Islet precursor cell (in vitro differentiated cells): ENCODE measurements at places on chromosomes 11 and 22.

DNA sequence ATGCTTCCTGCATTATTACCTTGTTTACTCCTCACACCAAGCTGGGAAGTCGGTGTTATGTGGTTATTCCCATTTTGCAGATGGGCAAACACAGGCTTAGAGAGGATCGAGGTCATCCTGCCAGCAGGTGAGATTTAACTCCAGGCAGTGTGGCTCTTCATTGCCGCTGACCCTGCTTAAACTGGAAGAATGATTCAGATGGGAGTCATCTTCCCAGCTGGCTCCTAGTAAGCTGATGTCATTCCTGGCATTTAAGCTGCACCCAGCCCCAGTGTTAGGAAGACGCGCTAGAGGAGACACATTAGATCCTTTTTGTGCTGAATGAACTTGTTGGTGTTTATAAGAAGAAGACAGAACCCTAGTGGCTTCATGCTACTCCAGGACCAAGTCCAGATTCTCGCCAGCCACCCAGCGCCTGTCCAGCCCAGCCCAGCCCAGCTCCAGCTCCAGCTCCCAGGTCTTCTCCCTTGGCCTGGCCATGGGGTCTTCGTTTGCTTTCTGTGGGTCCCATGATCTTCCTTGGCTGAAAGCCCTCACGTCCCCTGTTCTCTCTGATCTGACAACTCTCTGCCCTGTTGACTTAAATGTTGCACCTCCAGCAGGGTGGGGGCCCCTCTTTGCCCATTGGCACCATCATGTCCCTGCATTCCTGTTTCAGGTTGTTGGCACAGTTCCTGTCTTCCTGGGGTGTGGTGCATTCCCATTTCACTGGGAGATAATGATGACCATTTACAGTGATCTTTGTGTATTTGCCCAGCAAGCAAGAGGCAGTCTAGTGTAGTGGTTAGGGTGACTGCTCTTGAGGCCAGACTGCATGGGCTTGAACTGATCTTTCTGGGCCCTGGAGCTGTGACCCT, 13.6 kb downstream of the PARVB start:
- peak; percentile 77 for DNase-seq

GRCh38 chr22:39214383-39215069, 30.3 kb downstream of the PDGFB start:
- peak; percentile 93 for DNase-seq

- peak; percentile 83 for DNase-seq
Measured at GRCh38 chr11:104402812-104403521, 239.0 kb upstream of the PDGFD start.

DNA sequence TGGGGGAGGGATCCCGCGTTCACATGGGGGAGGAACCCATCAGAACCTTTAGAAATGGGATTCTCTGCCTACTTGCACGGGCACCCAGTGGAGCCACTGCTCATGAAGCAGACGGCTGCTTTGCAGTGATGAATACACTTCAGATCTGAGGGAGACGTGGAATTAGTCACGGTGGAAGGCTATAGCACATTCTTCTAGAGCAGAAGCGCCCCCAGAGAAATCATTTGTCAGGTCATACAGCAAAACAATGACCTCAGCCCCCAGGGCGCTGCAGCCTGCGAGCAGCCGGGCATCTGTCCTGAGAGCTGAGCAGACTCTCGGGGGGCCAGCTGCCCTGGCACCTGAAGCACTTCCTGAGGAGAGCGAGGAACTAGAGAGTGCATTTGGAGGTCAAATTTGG, 12.7 kb downstream of the TP53AIP1 start:
- no peak for DNase-seq

DNA sequence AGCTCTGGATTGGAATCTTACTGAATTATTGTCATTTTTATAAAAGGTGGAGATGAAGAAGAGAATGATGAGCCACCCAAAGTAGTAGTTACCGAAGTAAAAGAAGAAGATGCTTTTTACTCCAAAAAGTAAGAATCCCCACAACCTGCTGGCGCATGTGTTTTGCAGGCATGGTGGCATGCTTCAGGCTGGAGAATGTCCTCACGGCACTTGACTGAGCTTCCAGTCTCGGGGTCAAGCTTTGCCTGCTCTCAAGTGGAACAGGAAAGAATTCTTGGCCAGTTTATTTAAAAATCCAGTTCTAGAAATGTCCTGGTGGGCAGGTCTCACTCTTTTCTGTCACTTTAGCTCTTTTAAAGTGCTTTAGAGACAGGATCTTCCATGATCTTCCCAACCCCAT, 17.5 kb downstream of the NUP50 start:
- DNase-seq, result no peak

- no peak for DNase-seq
Measured at GRCh38 chr22:44092636-44093220, 68.6 kb downstream of the PARVB start.

DNA sequence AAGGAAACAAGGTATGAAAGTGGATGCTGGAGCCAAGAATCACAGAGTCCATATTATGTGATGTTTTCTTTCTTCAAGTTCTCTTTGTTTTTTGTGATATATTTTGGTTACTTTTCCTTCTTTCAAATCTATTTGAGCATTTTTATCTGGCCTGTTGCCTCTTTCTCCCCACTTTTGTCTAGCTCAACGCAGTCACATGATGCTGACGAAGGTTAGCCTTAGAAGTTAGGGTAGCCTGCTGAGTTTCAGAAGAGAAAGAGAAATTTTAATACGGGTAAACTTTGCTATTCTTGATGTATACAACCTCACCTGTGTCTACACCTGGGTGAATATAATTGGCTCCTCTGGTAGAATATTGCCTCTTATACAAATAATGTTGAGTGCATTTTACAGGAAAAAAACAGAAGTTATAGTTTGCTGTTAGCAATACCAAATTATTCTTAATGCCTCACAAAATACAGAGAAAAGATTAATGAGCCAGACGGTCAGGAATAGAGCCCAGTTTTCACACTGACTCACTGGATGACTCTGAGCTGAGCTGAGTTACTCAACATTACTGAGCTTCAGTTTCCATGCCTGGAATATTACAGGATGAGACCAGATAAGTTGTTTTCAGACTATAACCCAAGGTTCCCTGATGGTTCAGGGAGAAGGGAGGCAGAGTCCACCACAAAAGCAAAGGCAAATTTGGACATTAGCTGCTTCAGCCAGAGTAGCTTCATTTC, 161.6 kb upstream of the BDNF start:
- DNase-seq, result no peak

- peak; percentile 69 for DNase-seq
Measured at GRCh38 chr11:64316672-64317324, 561 bp downstream of the TRMT112 start.

GRCh38 chr22:25038239-25038638, 85.7 kb downstream of the KIAA1671 start:
- DNase-seq, result no peak

- DNase-seq, result no peak
Measured at GRCh38 chr11:26227301-26227746, 104.6 kb upstream of the ANO3 start.

DNA sequence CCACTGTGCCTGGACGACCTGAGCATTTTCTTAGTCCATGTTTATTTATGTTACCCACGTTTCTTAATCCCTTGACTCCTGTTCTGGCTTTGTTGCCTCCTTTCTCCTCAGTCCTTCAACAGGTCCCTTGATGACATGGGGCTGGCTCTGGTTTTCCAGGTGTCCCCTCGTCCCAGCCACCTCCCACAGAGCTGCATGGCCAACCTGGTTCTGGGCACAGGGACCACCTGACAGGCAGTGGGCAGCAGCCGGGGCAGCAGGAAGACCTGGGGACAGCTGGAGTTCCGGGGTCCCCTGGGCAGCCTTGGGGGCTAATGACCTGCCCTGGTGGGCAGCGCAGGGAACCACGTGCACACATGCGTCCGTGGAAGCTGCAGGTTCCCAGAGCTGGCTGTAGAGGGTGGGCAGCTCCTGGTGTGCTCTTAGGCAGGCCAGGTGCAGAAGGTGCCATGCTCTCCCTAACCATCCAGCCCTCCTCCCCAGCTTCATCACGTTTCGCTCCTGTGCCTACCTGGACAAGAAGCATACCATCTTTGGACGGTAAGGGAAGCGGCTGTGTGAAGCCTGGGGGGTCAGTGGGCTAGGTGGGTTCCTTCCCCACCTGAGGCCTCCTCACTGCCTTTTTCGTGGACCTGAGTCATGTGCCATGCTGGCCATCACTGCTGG, 27.7 kb downstream of the PPIL2 start:
- no peak for DNase-seq

GRCh38 chr11:115321605-115322289, 182.5 kb downstream of the CADM1 start:
- DNase-seq, result no peak

- no peak for DNase-seq
Measured at GRCh38 chr22:17514084-17514483, 49.2 kb upstream of the SLC25A18 start.

GRCh38 chr22:36460202-36460601, 21.2 kb downstream of the TXN2 start:
- DNase-seq, result no peak

DNA sequence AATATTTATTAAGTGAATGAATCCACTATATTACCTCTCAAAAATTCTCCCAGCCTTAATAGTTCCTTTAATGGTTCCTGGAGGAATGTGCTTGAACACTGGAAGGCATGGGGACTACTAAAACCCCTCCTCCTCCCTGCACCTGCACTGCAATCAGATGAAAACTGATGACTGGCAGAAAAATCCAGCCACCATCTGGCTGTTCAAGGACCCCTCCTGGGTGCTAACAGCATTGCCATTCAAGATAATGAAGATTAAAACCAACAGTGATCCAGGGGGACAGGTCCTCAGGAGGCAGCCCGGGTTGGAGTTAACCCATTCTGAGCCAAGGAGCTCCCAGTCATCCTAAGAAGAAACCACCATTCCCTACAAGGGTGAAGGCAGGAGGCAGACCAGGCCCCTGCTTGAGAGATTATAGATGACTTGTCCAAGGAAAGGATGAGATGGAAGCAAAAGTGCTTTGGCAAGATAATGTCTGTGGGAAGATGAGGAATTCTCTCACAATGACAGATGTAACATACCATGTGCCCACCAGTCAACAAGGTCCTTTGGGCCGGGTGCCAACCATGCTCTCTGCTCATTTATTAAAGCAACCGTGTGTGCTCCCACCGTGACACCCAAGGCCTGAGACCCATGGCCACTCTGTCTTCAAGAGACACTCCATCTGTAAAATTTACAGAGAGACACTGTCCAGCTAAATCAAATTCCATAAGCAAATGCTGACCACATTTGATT, 90.6 kb downstream of the LARGE1 start:
- DNase-seq, result no peak

- DNase-seq, result peak; percentile 96
Measured at GRCh38 chr22:38240734-38241252, 32.0 kb downstream of the TMEM184B start.

- DNase-seq, result no peak
Measured at GRCh38 chr11:118247041-118247440, 5.1 kb downstream of the MPZL3 start.

DNA sequence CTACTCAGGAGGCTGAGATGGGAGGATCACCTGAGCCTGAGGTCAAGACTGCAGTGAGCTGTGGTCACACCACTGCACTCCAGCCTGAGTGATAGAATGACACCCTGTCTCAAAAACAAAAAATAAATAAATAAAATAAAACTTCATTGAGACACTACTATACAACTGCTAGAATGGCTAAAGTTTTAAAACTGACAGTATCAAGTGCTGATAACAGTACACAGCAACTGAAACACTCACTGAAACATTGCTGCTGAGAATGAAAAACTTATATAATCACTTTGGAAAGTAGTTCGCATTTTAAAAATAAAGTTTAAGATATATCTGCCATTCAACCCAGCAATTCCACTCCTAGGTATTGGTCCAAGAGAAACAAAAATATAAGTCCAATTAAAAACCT, 100.7 kb downstream of the WNT11 start:
- no peak for DNase-seq

GRCh38 chr11:103862802-103863174, 173.7 kb upstream of the DDI1 start:
- DNase-seq, result no peak

DNA sequence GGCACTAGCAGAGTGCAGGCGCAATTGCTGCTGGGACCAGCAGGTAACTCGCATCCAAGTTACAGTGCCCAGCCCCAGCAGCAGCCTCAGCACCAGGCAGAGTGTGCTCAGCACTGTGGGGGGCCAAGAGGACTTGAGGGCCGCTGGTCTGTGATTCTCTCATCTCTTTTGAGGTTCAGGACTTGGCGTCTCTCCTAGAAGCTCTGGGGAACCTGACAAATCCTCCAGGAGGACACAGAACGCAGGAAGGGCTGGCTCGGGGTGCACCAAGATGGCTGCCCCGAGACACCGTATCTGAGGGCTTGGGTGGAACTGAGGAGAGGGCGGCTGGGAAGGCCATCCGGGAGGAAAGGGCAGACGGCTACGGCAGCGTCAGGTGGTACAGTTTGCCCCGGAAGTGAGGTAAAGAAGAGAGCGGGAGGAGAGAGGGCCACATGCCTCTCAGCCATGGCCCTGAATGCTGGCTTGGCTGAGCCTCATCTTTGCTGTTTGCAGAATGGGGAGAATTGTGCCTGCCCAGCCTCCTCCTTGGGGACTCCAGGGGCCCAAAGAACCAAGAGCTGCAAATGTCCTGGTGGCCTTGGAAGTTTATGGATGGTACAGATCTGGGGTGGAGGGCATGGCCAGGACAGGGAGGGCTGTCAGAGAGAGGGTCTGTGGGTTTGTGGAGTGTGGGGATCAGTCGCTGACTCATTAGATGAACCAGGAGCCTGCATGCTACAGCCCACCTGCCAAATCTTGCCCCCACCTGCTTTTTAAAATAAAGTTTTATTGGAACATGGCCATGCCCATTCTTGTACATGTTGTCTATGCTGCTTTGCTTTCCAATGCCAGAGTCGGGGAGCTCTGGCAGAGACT, 78.0 kb downstream of the MYEOV start:
- peak; percentile 30 for DNase-seq

- peak; percentile 59 for DNase-seq
Measured at GRCh38 chr22:49967706-49968208, 7.2 kb downstream of the PIM3 start.

- no peak for DNase-seq
Measured at GRCh38 chr11:130847517-130847916, 68.8 kb downstream of the SNX19 start.

- DNase-seq, result no peak
Measured at GRCh38 chr11:94681140-94681539, 87.0 kb upstream of the AMOTL1 start.

DNA sequence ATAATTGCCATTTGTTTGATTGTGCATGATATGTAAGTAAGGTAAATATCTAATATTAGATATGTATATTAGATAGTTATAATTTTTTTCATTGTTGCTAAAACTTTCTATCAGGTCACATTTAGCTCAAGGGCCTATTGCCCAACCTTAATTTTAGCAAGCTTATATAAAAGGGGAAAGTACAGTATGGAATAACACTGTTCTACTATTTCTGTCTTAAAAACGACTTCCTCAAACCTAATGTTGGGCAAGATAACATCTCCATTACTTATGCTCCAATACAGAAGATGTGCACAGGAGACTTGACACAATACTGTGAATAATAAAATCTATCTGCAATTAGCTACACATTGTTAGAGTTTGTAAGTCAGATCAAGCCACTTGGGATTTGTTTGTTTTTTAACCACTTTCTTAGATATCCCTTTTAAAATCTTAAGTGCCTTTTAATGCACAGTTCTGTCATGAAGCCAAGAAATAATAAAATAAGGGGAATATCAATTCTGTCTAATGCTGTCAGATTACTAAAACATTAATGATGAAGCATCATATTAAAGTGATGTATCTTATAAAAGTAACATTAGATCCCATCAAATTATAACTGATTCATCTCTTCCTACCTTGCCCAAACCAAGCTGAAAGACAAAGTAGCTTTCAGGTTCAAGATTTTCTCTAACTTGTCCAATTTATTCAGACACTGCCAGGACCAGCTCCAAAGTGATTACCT, 98.1 kb downstream of the SIK3 start:
- DNase-seq, result no peak
